Stimulated activated CD4-positive, alpha-beta T cell treated with anti-CD3 and anti-CD28 coated beads, TNF-alpha, amount 100 ng/mL, for 24 hours (primary cell): ENCODE measurements at places on chromosomes 12 and 14.

GRCh38 chr12:68175557-68176061 is 16.1 kb upstream of the IFNG start:
- DNase-seq: peak; percentile 31

DNA sequence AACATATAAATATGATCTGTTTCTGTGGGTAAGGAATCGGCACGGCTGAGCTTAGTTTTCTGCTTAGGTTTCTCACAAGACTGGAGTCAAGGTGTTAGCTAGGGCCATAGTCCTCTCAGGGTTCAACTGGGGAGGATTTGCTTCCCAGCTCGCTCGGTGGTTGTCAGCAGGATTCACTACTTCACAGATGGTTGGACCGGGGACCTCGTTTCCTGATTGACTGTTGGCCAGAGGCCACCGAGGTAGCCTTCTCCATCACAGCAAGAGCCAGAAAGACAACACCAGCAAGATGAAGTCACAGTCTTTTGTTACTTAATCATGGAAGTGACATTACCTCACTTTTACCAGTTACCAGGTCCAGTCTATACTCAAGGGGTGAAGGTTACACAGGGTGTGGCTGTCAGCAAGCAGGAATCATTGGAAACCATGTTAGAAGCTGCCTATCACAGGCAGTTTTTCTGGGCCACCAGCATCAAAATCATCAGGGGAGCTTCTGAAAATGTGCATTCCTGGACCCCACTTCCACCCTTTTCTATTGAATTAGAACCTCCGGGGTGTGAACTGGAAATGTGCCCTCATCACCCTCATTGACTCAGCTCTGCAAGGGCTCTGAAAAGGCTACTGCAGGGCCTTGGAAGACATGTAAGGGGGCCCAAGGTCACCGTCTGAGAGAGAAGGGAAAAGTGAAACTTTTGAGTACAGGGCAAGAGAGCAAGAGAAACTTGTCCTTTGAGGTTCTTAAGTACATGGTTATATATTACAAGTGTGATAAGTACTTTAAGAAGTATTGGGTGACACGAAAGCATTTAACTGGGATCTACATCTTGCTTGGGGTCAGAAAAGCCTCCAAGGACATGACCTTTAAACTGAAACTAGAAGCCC is 10.9 kb downstream of the COPS7A start:
- no peak for DNase-seq

- no peak for DNase-seq
These were observed 51.8 kb downstream of the PPP2R5C start for GRCh38 chr14:101813171-101813759.

DNA sequence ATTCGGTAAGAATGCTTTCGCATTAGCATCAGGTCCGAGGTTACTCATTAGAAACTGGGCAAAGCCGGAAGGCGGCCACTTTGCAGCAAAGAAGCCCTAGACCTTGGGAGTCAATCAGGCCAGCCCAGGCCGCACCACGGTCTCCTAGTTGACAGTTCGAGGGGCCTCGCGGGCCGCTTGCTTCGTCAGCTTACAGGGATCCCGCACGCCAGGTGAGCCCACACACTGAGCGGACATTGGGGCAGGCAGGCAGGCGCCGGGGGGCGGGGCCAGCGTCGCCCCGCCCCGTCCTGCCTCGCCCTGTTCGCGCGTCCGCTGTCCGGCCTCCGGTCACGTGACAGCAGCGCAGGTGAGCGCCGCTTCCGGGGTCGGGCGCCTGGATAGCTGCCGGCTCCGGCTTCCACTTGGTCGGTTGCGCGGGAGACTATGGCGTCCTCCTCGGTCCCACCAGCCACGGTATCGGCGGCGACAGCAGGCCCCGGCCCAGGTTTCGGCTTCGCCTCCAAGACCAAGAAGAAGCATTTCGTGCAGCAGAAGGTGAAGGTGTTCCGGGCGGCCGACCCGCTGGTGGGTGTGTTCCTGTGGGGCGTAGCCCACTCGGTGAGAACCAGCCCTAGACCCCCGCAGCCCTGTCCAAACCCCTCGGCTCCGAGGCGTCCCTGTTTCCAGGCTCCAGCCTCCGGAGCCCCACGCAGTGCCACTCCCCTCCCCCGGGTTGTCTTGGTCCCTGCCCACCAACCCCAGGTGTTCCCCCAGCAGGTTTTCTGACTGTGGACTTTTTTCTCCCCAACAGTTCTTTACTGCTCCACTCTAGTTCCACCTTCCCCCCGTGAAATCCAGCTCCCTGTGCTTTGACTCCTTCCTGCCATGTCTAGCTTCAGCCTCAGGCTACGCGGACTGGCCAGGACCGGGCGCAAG is at the start of gene PIP4K2C:
Gene PIP4K2C, plus strand, starts transcription at position 329 of the 918 bp plus-strand sequence. Its CDS starts 98 bp downstream, at position 427.
- DNase-seq: peak; percentile 50

DNA sequence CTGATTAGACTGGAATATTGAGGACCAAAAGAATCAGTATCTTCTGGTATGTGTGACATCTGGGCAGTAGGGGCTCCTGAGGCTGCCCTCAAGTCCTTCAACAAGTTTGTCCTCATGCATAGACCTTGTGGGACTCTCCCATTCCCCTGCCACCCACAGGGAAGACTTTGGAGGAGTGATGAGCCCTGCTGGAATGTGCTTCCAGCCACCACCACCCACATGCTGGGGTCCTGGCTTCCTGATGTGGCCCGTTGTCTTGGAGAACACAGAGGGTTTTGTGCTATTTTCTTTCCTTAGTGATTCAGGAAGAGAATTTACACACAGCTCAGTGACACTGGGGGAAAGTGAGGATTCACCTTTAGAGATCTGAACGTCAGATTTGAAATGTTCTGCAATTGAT is 29.2 kb upstream of the SEL1L start:
- no peak for DNase-seq

GRCh38 chr12:85676816-85677749 is 159.1 kb downstream of the RASSF9 start:
- DNase-seq: no peak

- no peak for DNase-seq
These were observed 3.1 kb upstream of the ATXN3 start for GRCh38 chr14:92109490-92109889.

DNA sequence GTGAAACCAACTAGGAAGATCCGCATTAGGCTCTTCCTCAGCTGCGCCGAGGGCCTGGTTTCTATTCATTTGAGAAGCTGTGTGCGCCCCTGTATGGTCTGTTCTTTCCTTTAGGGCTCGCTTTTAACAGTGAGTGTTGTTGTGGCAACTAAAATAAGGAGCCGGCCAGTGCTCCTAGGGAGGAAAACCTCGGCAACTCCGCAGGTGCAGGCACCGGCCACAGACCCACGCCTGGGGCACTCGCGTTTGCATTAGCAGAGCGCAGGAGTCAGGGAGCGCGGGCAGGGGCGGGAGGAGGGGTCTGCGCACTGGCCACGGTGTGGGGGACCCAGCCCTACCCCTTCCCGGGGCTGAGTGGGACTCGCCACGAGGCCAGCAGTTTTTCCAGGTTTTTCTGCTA is 50.5 kb downstream of the STX2 start:
- DNase-seq: no peak

GRCh38 chr14:22664261-22664660 is 20.1 kb upstream of the OR6J1 start:
- no peak for DNase-seq

DNA sequence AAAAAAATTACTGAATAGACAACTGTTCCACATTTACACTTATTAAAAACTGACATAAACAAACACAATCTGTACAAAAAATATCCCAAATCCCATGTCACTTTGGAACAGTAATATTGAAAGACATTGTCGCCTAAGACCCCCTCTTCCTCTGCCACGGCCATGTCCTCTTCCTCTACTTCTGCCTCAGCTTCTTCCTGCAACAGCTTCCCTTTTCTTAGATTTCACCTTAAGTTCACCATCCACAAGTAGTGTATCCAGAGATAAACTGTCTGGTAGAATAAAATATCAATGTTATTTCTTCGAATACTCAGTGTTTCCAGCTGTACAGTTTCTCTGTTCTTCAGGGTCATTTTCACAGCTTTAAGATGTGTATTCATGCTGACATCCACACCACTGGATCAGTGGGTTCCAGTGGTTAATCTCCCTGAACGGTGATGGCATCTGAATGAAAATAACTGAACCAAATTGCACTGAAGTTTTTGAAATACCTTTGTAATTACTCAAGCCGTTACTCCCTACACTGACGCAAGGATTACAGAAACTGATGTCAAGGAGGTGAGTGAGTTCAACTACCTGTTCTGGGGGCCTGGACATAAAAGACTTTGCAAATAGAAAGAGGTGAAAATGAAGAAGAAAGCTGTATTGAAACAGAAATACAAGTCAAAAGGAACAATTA is 208.5 kb downstream of the C12orf50 start:
- no peak for DNase-seq

DNA sequence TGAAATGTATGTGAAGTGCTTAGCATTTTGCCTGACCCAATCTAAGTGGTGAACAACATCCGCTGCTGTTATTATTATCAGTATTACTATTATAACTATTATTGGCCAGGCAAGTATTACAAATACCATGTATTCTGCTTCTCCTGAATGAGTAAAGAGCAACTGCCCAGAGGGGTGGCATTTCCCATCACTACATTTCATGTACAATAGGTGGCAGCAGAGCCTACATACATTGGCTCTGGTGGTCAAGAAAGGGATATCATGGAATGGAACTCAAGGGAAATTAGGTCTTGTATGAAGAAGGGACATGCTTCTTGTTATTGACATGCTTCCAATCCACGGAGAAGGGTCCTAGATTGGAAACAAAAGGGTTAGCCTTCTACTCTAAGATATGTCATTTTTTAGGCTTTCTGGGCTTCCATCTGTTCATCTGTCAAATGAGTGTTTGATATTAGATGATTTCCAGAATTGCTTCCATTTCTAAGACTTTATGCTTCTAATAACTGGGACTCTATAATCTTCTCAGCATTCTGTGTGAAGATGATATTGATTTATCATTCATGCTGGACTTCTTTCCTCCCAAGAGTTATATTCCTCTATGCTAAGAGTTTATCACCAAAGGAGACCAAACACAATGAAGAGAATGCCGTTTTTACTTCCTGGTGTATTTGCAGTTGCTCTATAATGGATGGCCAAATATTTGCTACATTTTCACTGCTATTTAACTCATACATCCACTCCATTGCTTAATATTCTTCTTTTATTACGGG is 239.1 kb downstream of the SSPN start:
- DNase-seq: no peak

DNA sequence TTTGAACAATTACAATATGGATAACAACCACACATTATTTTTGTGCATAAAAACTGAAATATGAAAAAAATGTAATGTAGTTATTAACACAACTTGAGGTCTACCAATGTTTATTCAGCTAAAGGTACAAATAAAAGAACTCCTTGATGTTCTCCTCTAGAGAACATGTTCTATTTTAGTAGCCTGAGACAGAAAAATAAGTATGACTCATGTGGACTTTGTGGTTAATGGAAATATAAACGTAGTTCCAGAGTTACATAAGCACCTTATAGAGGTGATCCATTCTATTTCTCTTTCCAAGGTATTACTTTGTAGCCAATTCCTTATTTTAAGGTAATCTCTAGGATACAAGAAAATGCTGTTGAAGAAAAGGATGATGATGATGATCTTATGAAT is 25.7 kb downstream of the ALKBH1 start:
- DNase-seq: no peak

DNA sequence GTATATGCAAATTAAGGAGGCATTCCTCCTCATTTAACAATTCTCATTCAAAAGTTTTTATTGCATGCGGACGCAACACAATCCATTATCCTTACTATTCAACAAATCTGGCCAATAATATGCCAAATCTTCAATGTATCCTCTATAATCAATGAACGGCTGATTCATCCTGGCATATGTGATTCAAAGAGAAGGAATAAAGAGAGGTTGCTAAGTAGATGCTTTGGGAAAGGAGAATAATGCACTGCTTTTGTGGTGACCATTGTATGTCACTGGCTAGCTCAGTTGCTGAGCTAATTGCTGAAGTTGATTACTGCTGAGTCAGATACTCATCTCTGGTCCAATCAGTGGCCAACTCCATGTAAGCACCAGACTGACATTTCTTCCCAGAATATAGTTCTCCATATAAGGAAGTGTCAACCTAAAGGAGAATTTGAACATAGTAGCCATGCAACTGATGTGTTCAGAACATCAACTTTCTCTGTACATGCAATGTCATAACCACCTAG is 148.0 kb downstream of the PDZRN4 start:
- DNase-seq: no peak

DNA sequence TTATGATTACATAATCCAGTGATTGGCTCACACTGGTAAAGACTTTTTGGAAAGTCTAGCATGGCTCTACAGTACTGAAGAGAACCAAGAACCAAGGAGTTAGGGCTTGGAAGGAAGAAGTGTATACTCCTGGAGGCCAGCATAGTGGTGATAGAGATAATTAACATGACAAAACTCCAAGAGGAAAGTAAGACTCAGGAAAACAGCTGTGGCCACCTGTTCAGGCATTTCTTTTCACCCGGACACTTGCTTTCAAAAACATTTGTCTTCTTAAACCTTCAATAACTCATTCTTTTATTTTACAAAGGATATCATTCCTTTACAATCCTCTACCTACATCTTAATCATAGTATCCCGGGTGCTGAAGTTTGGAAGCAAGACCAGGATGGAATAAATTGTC is 50.9 kb downstream of the KLHL28 start:
- no peak for DNase-seq

DNA sequence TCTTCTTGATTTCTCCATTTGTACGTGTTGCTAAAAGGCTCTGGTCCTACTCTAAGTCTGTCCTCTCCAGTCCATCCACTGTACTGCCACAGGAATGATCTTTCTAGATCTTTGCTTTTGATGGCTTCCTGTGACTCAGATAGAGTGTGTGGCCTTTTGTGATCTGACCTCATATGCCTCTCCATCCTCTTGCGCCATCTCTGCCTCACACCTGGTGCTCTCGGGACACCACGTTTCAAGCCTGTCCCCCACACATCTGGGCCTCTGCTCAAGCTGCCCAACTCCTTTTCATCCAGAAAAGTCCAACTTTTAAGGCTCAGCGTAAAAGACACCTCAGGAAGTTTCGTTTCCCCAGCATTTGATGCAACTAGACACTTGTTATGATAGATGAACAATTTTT is 39.0 kb downstream of the DCAF4 start:
- DNase-seq: no peak
